ENCODE measurements at places on chromosomes 13 and 19.
A peak's percentile ranks its signal among the peaks of the same experiment; 100 is the strongest.

DNA sequence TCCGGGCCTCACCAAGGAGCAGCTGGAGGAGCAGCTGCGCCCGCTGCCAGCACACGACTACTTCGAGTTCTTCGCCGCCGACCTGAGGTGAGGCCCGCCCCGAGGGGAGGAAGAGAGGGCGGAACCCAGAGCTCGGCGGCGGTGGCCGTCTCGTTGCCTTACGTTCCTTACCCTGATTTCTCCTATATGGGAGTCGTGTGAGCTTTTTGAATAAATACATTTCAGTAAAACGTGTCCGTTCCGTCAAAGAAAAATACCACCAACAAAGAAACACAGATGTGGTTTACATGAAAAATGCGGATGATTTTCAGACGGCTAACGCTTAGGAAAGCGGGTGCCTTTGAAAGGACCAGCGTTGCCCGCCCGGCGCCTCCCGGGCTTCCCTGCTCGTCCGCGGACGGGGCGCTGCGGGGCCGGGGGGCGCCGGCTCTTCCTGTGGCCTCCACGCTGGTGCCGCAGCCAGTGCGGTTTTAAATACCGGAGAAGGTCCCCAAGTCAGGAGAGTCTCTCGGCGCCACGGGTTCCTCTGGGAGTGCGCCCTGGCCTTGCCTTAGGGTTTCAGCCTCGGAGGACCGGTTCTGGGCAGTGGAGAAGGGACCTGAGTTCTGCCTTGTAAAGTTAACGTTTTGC is 755 bp downstream of the UPF3A start:
- peak; percentile 90 for DNase-seq
- H3K27ac ChIP-seq: peak overlapping the region; percentile 98
- peaks cover 30% of the 10 kb centered on the region for H3K36me3 ChIP-seq
- no peaks in the 10 kb centered on the region for H3K27me3 ChIP-seq
- peaks cover 38% of the 10 kb centered on the region for H3K4me1 ChIP-seq

GRCh38 chr19:50008532-50008931 is 16.6 kb downstream of the VRK3 start:
- peaks cover 9% of the 10 kb centered on the region for H3K4me1 ChIP-seq
- H3K4me3 ChIP-seq: no peak overlapping the region
- peaks cover 12% of the 10 kb centered on the region for H3K36me3 ChIP-seq
- DNase-seq: peak; percentile 31

DNA sequence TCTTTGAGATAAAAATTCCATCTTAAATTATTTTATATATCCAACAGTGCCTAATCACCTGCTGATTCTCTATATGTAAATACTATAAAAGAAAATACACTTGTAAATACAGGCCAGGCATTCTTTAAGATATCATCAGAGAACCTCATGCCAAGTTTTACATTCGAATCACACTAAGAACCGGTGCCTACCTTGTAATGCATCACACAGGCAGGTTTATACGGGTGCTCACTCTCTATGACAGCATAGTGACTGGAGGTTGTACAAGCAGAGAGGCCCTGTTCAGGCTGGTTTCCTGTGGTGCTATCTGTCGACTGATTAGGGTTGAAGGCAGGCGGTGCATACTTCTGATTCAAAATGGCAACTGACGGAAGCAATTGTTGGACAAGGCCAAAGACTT is 141.3 kb upstream of the FBXL3 start:
- no peaks in the 10 kb centered on the region for H3K4me1 ChIP-seq
- H3K4me3 ChIP-seq: no peak overlapping the region
- DNase-seq: no peak
- H3K27ac ChIP-seq: no peak overlapping the region
- H3K27me3 ChIP-seq: no peaks in the 10 kb centered on the region
- peaks cover 64% of the 10 kb centered on the region for H3K36me3 ChIP-seq

DNA sequence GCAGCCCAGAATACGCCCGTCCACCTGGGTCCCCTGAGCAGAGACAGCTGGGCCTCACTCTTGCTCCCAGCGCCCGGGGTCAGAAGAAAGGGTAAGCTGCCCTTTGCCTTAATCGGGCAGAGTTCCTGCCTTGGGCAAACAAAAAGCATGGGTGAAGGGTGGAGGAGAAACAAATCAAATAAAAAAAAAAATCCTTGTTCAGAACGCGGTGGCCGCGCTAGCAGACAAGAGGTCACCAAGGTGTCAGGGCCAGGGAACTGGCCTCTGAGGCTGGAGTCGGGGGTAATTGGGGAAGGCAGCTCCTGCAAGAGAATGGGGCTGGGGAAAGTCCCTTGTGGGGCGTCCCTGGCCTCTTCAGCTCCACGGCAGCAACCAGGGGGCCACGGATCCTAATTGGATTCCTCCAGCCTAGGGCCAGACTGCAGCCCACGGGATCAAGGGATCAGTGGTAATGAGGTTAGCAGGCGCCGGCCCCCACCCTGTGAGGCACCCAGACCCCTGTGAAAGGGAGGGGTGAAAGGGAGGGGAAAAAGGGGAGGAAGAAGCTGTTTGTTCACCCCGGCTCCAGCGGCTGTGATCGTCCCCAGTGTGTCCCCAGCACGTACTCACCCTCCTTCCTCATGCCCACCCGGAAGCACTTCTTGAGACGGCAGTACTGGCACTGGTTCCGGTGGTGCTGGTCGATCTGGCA is 5.5 kb downstream of the NR2F6 start:
- no peaks in the 10 kb centered on the region for H3K27me3 ChIP-seq
- H3K36me3 ChIP-seq: no peaks in the 10 kb centered on the region
- DNase-seq: no peak

DNA sequence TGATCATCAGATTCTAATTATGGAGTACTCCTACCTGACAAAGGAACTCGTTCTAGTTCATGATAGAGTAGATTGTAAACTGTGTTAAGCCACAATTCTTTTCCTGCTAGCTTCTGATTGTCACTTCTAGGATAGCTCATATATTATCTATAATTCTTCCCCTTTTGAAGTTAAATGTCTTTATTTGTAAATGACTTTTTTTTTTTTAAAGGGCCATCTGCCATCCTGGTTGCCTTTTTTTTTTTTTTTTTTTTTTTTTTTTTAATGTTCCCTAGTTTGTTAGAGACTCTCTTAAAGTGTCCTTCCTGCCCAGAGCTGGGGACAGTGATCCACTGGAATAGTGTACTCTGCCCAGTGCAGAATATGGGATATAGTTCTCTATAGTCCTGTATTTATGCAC is 4.3 kb downstream of the CHAMP1 start:
- H3K27me3 ChIP-seq: no peaks in the 10 kb centered on the region
- H3K4me3 ChIP-seq: peak overlapping the region; percentile 54
- peak; percentile 10 for DNase-seq

- no peak overlapping the region for H3K4me3 ChIP-seq
- H3K36me3 ChIP-seq: no peaks in the 10 kb centered on the region
- H3K4me1 ChIP-seq: no peaks in the 10 kb centered on the region
- no peaks in the 10 kb centered on the region for H3K27me3 ChIP-seq
- no peak overlapping the region for H3K27ac ChIP-seq
- no peak for DNase-seq
These were observed 20.8 kb downstream of the DPF1 start for GRCh38 chr19:38203197-38203596.

DNA sequence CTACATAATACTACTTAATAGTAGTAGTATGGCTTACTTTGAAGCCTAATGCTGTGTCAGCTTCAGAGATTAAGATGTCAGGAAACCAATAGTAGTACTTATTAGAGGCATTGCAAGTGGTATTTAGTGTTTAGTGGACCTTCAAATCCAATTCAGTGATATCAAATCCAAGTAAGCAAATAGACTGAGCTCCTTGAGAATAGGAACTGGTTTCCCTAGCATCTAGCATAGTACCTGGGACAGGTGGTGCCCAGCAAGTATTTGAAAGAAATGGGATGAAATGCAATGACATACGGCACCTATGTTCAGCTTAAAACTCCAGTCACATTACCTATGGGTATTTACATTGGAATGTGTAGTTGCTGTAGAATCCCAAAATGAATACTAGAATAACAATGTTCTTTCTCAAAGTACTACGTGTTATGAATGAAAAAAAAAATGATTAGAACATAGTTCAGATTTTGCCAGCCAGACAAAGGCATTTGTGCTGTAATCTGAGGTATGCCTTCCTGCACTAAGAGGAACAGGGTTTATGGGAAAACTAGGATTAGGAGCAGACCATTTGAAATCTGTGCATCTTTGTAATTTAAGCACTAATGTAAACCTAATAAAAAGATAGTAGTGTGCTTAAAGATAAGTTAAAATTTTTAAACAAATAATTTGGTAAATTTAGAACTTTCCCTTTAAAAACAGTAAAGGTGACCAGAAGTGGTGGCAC is 17.1 kb downstream of the LSM14A start:
- H3K36me3 ChIP-seq: peaks cover 2% of the 10 kb centered on the region
- DNase-seq: no peak
- peaks cover 30% of the 10 kb centered on the region for H3K4me1 ChIP-seq
- no peak overlapping the region for H3K27ac ChIP-seq

DNA sequence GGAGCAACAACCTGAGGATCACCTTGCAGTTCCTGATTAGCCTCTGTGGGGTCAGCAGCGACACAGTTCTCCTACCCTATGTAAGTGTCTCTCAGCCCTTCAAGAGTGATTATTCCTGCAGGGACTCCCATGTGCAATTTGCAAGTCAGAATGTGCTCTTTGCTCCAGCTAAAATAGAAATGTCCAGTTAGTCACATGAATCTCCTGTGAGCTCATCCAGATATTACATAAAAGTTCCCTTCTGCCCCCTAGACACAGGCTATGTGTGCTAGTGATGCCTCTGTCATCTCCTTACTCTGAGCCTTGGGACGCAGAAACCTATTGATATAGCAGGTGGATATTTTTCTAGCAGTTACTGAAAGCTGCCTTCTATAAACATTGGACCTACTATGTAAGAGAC is 105.5 kb downstream of the ZAR1L start:
- peaks cover 27% of the 10 kb centered on the region for H3K4me1 ChIP-seq
- DNase-seq: peak; percentile 15
- no peaks in the 10 kb centered on the region for H3K27me3 ChIP-seq
- no peaks in the 10 kb centered on the region for H3K36me3 ChIP-seq
- no peak overlapping the region for H3K4me3 ChIP-seq
- no peak overlapping the region for H3K27ac ChIP-seq

DNA sequence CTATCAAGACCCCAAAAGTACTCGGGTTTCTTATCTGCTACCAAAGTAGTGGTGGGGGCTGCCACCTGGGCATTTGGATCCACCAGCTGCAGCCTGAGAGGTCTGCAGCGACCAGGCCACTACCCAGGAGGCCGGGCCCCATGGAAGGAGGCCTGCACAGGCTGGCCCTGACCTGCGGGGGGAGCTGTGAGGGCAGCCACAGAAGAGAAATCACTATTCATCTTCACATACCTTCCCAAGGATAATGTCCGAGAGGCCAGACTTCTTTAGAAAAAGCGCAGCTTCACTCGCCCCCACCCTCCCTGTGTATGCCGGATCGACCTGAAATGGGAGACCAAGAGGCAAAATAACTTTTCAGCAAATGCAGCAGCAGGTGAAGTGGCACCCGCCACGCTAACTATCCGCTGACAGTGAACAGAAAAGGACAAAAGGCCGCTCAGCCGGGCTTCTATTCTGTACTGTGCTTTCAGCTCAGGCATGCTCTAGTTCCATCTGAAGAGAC is 30.1 kb downstream of the EPS15L1 start:
- no peak overlapping the region for H3K4me3 ChIP-seq
- H3K27me3 ChIP-seq: no peaks in the 10 kb centered on the region
- peak; percentile 24 for DNase-seq
- H3K27ac ChIP-seq: no peak overlapping the region
- no peaks in the 10 kb centered on the region for H3K36me3 ChIP-seq
- H3K4me1 ChIP-seq: peaks cover 7% of the 10 kb centered on the region

DNA sequence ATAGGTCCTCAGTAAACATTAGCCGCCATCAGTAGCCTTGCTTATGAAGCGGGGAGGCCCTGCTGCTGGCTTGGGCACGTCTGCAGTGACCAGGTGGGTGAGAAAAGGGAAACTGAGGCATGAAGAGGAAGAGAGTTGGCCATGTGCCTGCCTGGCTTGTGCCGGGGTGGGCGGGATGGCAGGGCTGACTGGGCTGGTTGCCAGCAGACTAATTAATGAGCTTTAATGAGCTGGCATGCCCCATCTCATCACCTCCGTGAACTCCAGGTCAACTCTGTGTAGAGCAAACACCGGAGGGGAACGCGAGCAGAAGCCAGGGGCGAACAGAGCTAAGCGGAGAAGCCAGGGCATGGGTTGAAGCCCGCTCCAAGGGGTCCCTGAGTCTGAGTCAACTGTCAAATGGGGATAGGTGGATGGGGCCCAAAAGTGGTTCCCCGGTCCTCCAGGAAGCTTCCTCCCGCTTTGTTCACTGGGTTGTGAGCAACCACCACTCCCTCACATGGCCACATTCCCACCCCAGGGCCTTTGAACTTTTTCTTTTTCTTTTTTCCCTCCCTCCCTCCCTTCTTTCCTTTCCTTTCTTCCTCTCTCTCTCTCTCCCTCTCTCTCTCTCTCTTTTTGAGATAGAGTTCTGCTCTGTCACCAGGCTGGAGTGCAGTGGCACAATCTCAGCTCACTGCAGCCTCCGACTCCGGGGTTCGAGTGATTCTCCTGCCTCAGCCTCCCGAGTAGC is 8.7 kb downstream of the NR2F6 start:
- no peak for DNase-seq
- H3K4me3 ChIP-seq: no peak overlapping the region
- H3K27ac ChIP-seq: no peak overlapping the region
- no peaks in the 10 kb centered on the region for H3K27me3 ChIP-seq
- 0 out of 2 replicates have a peak, but pooled peaks cover 6% of the 10 kb centered on the region for H3K4me1 ChIP-seq

DNA sequence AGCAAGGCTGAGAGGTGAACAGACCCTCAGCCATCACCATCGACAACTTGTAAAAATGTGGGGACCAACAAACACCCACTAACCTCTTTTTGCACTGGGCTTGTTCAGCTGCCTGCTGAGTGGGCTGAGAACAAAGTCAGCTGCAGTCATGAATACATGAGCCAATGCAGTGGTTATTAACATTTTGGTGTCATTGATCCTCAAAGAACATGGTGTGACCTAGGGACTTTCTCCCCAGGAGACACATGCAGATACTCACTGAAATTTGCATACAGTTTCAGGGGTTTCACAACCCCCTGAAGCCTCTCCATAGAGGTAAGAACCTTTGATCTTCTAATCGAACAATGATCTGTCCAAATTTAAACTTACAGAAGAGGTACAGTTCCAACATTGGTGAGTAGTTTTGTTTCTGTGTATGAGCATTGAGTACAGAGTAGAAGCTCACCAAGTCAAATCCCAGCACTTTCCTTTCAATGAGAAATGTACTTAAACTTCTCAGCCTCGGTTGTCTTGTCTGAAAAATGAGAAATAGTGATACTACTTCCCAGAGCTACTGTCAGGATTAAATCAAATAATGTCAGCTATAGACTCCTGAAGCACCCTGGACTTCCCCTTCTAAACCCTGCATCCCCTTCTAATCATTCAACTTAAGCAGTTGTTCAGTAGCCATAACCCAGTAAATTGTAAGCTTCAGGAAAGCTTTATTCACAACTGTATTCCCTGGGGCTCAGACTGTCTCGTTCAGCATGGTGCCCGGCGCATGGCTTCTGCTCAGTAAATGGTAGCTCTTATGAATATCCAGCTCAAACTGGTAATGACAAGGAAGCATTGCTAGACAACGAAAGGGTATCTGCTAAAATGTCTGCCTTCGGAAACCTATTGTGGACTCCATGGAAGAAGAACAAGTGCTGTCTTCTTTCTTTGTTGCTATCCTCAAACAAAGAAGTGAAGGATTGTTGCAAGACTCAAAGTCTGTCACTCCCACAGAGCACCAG is 148.7 kb downstream of the FOXO1 start:
- no peak overlapping the region for H3K27ac ChIP-seq
- peaks cover 6% of the 10 kb centered on the region for H3K27me3 ChIP-seq
- no peak for DNase-seq
- H3K36me3 ChIP-seq: no peaks in the 10 kb centered on the region

- H3K4me3 ChIP-seq: peak overlapping the region; percentile 66
- peaks cover 57% of the 10 kb centered on the region for H3K4me1 ChIP-seq
- peak; percentile 89 for DNase-seq
These were observed 68.6 kb downstream of the RASA3 start for GRCh38 chr13:114063545-114064449.
